ENCODE measurements at places on chromosomes 11 and 22.

DNA sequence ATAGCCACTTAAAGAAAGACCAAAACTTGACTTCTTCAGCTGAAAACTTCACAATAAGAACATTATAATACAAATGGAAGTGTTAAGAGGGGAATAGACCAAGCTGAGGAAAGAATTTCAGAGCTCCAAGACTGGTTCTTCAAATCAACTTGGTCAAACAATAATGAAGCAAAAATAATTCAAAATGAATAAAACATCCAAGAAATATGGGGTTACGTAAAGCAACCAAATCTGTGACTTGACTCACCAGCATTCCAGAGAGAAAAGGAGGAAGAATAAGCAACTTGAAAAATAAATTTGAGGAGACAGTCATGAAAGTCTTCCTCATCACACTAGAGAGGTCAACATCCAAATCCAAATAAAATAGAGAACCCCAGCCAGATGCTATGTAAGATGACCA, 31.4 kb downstream of the XKR3 start:
- DNase-seq: no peak

- no peak for DNase-seq
Measured at GRCh38 chr22:28969401-28970168, 86.2 kb downstream of the ZNRF3 start.

DNA sequence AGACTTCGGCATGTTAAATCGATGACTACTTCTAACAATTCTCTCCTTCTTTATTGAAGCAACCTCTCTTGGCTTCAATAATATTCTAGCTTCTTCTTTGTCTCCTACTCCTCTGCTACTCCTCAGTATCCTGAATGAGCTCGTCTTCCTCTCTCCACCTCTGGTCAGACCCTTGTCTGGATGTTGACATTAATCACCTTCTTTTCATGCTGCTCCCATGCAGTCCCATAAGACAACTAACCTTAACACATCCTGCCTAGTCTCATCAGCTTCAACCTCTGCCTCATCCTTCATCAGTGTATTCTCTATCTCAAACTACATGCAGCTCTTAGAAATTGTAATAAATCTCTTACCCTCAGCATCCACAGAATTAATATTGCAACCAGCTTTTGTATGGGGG, 695.6 kb downstream of the CNTN5 start:
- DNase-seq: no peak

DNA sequence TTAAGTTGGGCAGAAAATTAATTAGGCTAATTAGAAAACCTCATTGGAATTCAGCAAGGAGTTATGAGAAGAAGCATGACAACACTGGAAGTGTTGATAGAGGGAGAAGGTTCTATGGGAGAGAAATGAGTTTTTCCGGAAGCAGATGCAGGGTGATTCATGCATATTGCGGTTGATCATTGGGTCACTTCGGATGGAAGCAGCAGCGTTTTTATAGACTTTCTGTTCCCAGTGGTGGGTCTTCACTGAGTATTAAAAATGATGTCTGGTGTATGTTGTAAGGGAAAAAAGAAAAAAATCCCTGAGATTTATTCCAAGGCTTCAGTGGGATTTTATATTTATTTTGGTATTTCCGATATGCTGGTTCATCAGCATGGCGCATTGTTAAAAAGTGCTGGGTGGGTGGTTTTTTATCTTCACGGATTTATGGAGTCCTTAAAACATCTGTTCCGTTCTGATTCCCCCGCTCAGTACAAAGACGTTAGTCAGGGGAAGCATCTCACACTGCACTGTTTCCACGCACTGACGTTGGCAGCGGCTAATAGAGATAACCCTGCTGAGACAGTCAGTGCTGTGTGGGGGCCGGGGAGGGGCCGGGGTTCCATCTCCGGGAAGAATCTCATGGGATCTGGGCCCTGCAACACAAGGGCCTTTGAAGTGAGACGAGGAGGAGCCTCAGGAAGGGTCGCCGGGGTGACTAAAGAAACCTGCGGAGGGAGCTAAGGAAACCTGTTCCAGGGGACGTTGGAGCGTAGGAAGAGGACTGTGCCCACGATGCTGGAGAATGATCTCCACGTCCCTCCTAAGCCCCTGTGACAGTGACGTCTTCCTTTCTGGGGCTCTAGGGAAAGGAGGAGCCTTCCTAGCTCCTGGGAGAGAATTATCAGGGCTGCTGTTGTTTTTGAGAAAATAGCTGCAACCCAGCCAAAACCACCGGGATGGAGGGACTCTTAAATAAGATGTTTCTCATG, 390.0 kb downstream of the NTM start:
- DNase-seq: peak; percentile 51

DNA sequence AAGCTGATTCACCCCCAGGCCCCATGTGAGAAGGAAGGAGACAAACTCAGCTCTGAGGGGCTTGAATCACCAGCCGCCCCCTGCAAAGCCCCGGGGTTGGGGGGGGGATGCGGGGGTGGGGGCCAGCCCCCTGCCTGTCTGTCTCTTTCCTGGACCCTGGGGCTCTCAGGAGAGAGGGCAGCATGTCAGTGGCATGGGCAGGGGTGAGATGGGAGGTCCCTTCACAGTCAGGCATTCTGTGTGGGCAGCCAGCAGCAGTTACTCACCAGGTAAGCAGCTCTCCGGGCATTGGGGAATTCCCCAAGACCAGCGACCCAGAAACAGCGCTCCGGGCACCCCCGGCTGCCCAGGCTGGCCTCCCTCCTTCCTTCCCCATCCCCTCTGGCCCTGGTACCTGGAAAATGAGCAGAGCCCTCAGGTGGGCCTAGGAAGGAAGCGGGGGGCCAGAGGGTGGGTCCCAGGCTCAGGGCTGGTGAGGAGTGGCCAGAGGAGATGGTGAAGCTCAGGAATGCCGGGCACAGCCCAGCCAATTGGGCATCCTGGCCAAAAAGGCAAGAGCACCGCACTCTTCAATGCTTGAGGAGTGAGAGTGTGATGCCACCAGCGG, 4.2 kb upstream of the LIF start:
- peak; percentile 66 for DNase-seq

GRCh38 chr11:113685654-113686359, 20.3 kb downstream of the TMPRSS5 start:
- no peak for DNase-seq

GRCh38 chr11:101482556-101483124, 101.2 kb downstream of the TRPC6 start:
- DNase-seq: no peak

DNA sequence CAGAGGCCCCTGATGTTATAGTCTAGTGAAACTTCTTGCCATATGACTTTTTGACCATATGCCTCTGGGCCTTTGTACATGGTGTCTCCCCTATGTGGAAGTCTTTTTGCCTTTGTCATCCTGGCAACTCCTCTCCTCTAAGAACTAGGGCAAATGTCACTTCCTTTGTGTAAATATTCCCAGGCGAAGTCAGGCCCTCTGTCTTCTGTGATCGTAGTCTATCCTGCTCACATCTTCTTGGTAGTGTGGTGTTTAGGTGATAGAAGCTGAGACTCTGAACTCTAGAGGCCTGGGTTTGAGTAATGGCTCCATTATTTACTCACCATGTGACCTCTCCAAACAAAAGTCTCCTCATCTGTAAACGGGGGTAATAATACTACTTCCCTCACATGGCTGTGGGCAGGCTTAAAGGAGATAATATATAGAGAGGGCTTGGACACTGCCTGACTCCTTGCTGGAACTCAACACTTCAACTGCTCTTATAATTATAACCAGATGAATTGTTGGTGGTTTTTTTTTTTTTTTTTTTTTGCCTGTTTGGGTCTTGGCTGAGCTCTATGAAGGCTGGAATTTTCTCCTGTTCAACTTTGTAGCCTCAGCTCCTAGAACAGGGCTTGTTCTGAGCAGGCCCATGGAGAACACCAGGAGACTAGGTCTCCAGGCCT, 43.8 kb downstream of the INSC start:
- peak; percentile 61 for DNase-seq

- DNase-seq: no peak
Measured at GRCh38 chr22:20029550-20030225, 8.8 kb downstream of the TANGO2 start.

DNA sequence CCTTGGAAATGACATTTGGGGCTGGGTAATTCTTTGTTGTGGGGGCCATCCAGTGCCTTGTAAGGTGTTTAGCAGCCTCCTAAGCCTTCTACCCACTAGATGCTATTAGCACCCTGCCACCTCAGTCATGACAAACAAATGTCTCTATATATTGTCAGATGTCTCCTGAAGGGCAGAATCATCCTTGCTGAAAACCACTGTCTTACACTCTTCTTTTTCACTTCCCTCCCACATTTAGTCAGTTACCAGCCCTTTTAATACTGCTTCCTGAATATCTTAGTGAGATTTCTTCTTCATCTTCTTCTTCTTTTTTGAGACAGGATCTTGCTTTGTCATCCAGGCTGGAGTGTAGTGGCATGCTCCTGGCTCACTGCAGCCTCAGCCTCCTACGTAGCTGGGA, 33.1 kb downstream of the TNRC6B start:
- no peak for DNase-seq

- DNase-seq: peak; percentile 7
Measured at GRCh38 chr11:111450480-111451320, 61.5 kb downstream of the BTG4 start.

- no peak for DNase-seq
Measured at GRCh38 chr11:68463714-68464113, 3.2 kb downstream of the PPP6R3 start.

GRCh38 chr11:66653123-66653522, 14.6 kb downstream of the RBM4 start:
- no peak for DNase-seq

GRCh38 chr11:65856689-65857499, 1.1 kb downstream of the CFL1 start:
- peak; percentile 83 for DNase-seq

DNA sequence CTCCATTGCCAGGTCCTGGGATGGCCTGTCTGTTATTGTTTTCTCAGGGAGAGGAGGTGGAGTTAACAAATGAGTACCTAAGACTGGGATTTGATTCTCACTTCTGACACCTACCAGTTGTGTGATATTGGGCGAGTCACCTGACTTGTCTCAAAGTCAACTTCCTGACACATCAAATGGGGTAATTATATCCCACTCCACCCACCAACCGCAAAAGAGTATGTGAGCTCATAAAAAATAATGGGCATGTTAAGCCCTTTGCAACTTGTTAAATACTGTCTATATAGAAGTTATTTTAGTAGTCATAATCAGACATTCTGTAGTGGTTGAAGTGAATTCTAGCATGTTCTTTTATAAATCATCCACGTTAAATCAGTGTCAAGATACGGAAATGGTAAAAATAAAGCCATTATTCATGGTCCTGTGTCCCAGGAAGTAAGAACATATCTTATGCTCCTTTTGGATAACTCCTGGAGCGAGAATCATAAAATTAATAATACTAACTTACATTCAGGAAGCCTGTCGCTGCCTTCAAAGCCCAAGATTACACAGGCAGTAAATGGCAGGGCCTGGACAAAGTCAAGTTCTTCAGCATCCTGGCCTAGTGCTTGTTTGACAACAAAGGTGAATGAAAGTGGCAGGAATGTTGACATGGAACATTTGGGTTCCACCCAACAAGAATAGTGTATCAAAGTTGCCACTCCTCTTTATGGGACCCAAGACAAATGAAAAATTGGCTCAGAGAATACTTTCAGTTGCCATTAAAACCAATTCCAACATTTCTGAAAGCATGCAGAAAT, 54.3 kb downstream of the SYTL2 start:
- no peak for DNase-seq

- peak; percentile 88 for DNase-seq
Measured at GRCh38 chr22:44080936-44081861, 57.1 kb downstream of the PARVB start.

- DNase-seq: no peak
Measured at GRCh38 chr11:76455931-76456330, 11.1 kb downstream of the EMSY start.

DNA sequence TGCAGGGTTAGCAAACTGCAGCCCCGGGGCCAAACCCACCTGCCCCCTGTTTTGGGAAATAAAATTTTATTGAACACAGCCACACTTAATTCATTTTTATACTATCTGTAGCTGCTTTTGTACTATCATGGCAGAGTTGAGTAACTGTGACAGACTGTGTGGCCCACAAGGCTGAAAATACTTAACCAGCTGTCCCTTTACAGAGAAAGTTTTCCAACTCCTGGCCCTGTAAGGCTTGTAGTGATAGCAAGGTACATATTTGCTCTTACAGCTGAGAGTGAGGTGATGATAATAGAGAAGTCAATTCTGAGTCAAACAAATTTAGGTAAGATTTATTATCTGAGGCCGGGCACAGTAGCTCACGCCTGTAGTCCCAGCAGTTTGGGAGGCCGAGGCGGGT, 87.4 kb upstream of the SLC6A5 start:
- no peak for DNase-seq

DNA sequence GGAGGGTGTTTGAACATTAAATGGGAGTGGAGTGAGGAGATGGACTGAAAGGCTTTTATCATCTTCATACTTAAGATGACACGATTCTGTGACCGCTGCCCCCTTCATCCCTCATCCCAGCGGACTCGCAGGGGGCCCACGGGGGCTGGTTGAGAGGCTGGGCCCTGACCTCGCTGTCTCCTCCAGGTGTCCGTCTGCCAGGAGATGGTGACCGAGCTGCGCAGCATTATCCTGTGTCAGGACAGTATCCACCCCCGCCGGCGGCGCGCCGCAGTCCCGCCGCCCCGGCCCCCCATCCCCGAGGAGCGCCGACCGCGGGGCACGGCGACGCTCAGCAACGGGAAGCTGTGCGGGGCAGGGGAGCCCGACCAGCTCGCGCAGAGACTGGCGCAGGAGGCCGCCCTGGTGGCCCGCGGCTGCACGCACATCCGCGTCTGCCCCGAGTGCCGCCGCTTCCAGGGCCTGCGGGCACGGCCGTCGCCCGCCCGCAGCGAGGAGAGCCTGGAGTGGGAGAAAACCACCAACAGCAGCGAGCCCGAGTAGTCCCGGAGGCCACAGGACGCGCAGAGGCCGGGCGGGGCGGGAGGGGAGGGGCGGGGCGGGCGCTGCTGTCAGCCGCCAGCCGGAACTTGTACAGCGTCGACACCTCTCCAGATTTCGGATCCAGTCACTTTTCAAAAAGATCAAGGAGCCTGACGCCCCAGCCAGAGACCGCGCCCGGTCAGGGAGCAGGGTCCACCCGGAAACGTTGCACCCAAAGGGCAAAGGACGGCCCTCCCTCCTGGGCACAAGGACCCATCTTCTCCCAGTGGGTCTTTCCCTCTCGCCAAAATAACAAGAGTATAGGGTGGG, 38.0 kb upstream of the TBCEL start:
- peak; percentile 85 for DNase-seq

- no peak for DNase-seq
Measured at GRCh38 chr11:62646825-62647608, 604 bp upstream of the GANAB start.

GRCh38 chr22:50343541-50343935, 411 bp downstream of the PPP6R2 start:
- DNase-seq: no peak

Data from AG20443 (cell line).